ENCODE measurements at places on chromosomes 4 and X.

DNA sequence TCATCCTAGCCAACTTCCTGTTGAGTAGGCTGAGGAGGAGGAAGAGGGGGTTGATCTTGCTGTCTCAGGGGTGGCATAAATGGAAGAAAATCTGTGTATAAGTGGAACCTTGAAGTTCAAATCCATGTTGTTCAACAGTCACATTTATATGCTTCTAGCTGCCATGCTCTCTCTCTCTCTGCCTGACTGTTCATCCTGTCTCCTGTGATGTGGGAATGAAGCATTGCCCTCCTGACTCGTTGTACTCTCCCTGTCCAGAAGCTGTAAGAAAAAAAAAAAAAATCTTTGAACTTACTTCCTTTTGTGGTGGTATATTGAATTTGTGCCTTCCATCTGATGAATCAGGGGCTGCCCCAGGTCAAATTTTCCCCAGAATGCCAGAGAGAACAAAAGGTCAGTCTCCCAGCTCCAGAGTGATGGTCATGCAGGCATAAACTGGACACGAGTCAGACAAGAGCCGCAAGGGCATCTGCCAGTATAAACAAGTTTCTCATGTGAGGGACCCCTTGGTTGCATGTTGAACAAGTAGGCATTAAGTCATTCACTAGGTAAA lies 257.0 kb downstream of the IDS start:
- peak; percentile 29 for DNase-seq

DNA sequence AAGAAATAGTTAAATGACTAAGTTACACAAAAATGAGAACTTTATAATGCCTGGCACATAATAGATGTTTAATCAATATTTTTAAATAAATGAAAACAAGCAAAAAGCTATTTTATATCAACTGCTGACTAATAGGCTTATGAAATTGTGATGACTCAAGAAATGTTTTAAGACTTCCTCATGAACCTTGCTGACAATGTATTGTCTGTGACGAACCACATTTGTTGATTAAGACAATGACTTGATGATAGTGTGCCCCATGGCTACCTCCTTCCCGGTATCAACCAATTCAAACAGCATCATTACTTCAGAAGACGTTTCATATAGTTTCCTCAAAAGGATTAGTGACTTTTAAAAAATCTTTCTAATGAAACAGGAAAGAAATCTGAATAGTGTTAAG lies 7.9 kb downstream of the CXCL6 start:
- DNase-seq: no peak

DNA sequence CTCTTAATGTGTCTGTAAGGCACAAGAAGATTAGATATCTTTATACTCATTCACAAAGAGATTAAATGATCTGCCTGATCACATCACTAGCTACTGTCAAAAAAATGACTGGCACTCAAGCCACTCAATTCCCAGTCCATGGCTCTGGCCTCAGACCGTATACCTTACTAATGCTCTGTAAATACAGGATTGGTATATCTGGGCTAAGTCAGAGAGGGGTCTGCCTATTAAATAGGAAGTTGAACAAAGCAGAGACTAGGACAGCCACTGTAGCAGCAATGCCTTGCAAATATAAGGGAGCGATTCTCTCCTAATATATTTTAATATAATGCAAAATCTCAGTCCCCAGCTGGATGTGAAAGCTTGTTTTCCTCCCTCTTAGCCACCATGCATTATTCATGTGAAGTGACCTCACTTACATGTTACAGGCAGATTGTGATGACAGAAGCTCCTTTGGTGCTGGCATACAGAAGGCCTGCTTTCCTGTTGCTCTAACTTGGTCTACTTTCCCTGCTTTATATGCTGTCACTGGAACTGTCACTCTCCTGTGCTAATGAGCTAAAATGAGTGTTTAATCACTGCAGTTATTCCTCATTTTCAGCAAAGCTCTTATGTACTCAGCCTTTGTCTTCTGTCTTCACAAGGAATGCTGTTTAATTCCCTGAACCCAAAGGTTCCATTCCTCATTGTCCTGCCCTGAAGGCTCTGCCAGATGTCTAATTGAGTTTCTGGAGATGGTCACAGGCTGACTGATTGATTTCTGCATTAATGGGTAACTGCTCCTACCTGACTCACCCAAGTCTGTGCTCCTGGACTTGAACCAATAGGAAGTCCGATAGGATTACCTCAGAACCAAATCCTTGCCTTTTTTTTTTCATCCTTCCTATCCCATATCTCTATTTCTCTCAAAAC lies 578.2 kb downstream of the KLHL13 start:
- peak; percentile 33 for DNase-seq

GRCh38 chr4:6343939-6344408 lies 74.3 kb downstream of the WFS1 start:
- DNase-seq: peak; percentile 17

GRCh38 chr4:93747220-93747619 lies 81.3 kb upstream of the ATOH1 start:
- DNase-seq: no peak

DNA sequence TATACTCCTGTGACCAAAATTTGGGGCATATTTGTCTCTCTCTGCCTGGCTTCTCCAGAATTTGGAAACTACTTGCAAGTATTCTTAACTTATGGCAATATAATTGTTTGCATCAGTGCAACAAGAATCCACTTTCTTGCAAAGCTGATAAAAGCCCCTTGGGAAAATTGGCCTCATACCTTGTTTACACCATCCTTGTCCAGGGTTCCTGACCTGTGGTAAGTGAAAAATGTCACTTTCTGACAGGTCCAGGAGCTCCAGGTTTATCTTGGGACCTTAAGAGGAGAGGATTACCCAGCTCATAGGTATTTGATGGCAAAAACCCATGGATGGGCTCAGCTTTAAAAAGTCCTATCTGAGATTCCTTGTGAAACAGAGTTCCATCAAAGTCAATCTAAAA lies 29.3 kb upstream of the CXCL13 start:
- DNase-seq: no peak

DNA sequence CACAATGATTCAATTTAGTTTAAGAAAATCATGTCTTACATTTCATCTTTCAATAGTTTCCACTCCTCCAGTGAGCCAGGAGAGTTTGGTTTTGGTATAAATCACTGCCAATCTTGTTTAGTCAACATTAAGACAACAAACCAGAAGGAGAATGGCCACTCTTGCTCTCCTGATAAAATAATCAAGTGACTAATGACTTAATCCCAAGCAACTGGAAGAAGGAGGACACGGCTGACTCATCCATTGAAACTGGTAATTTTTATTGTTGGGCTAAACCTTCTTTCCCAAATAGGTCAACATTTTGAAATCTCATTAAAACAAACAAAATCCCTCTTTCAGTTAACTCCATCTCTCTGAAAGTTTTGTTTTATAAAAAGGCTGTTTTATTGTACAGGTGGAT lies 230.2 kb downstream of the CLCN4 start:
- peak; percentile 23 for DNase-seq

DNA sequence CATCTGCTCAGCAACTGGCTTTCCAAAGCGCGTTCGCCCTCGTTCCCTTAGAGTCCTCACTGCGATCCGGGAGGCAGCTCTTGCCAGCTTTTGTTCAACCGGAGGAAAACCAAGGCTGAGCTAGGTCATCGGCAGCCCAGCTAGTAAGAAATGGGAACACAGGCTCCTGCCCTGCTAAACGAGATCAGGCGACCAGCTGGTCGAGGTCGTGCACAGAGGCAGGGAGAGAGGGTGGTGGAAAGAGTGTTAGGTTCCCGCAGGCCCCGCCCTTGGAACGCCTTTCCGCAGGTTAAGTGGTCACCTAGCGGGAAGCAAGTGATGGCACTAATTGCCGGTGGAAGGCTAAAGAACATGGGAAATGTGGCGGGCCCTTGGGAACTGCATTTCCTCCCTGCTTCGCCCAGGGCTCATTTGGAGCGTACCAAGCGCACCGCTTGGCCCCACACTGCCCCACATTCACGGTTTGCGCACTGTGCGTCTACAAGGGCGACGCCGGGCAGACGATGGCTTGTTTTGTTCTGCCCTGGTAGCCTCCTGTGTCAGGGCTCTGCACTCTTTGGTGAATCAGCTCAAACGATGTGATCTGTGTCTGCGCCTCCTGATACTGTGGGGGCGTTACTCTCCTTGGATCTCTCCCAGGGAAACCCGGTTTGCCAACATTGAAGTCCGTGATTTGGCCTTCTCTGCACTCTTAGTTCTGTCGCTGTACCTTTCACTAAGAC lies 7.2 kb upstream of the PRDM8 start:
- DNase-seq: peak; percentile 38

- DNase-seq: no peak
These were observed 6.5 kb upstream of the JAKMIP1 start for GRCh38 chr4:6206771-6207290.

GRCh38 chr4:633406-633805 lies 8.0 kb downstream of the PDE6B start:
- no peak for DNase-seq

- DNase-seq: no peak
These were observed 1.5 kb upstream of the TLR7 start for GRCh38 chrX:12865359-12865758.

GRCh38 chr4:127708985-127709384 lies 21.2 kb upstream of the SLC25A31 start:
- peak; percentile 89 for DNase-seq

All from astrocyte of the hippocampus (primary cell).